ENCODE measurements at places on chromosomes 7 and 10.

DNA sequence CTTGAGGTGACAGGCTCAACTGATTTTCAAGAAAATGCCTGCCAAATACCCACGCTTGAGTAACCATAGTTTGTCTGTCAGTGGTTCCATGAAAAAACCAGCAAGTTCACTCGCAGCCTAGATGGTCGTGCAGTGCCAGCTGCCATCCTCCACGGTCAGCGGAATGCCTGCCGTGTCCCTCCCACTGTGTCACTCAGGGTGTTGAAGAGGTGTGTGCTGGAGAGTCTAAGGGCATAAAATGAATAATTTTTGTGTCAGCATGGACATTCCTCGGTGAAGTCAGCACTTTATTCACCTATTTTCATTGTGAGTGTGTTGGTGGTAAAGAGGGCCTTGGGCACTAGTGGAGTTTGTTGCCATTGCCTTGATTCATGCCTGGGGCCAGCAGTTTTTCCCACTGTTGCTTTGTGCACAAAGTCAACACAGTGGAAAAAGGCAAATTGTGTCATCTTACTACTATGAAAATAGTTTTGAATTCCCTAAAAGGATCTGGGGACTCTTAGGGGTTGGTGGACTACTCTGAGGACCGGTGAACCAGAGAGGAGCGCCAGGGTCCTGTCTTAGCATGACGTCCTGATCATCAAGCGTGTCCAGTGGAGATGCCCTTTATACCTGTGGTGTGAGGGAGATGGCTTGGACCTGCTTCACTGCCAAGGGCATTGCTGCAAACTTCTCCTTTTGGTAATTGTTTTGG lies 17.6 kb downstream of the MINDY4 start:
- no peak for DNase-seq

DNA sequence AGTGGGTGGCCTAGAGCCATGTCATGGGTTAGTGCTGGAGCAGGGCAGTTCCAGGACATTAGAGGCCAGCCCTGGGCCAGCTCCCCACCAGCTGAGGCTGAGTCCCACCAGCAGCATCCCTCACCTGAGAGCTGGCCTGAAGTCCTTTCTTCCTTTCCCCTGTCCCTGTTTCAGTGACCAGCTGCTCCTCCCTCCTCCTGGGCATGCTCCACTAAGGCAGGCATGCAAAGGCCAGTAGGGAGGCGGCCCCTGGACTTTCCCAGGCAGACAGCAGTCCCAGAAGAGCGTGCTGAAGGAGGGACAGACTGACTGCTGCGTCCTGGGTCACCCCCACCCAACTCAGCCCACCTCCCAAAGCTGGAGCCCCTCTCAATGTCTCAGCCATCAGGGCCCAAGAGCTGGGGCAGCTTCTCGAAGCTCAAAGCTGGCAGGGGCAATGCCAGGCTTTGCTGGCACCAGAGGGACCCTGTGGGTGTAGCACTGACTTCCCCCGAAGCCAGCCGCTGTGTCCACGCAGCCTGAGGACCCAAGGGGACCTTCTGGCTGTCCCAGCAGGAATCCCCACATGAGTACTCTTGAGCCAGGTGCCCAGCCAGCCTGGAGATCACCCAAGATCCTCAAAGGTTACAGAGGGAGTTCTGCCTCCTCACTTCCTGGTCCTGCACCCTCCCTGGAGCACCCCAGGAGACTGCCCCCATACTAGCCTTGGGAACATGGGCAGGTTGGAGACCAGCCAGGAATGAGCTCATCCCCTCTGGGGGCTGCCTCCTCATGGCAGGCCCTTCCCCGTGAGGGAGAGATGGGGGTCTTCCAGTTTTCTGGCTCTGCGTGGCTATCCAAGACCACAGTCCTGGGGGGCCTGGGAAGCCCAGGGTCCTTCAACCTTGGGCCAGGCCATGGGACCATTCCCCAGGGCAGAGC lies 35.2 kb upstream of the RET start:
- no peak for DNase-seq

- DNase-seq: no peak
Observed at GRCh38 chr7:11210374-11210773, 236.7 kb downstream of the PHF14 start.

DNA sequence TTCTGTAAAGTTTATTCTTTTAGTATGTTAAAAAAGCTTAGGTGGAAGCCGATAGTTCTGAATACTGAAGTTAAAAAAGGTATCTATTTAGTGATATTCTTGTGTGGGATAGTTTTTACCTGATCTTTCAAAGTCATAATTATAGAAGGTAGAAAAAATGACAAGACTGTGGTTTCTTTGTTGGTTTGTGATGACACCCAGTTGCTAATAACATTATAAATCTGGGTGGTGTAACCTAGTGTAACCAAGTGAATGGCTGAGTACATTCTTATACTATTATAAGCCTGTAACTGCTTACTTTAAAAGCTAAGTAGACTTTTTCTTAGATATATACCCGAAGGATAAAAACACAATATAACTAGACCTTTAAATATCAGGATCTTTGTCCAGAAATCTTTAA lies 2.3 kb downstream of the CDK13 start:
- no peak for DNase-seq

GRCh38 chr7:401495-401894 lies 111.5 kb downstream of the FOXL3 start:
- no peak for DNase-seq

- DNase-seq: no peak
Observed at GRCh38 chr7:40884241-40884640, 749.4 kb downstream of the SUGCT start.

DNA sequence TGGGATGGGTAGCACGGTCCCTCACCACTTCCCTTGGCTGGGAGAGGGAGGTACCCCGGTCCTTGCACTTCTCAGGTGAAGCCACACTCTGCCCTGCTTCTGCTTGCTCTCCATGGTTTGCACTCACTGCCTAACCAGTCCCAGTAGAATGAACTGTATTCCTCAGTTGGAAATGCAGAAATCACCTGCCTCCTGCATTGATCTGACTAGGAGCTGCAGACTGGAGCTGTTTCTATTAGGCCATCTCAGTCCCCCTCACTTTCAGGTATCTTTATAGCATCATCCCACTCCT lies 264.9 kb downstream of the ZWINT start:
- DNase-seq: no peak

DNA sequence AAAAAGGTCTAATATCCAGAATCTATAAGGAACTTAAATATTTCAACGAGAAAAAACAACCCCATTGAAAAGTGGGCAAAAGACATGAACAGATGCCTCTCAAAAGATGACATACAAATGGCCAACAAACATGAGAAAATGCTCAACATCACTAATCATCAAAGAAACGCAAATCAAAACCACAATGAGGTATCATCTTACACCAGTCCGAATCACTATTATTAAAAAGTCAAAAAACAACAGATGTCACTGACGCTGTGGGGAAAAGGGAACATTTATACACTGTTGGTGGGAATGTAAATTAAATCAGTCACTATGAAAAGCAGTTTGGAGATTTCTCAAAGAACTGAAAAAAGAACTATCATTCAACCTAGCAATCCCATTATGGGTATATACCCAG lies 6.0 kb downstream of the VWDE start:
- no peak for DNase-seq

- DNase-seq: no peak
Observed at GRCh38 chr7:46317256-46317655, 396.2 kb upstream of the IGFBP3 start.

DNA sequence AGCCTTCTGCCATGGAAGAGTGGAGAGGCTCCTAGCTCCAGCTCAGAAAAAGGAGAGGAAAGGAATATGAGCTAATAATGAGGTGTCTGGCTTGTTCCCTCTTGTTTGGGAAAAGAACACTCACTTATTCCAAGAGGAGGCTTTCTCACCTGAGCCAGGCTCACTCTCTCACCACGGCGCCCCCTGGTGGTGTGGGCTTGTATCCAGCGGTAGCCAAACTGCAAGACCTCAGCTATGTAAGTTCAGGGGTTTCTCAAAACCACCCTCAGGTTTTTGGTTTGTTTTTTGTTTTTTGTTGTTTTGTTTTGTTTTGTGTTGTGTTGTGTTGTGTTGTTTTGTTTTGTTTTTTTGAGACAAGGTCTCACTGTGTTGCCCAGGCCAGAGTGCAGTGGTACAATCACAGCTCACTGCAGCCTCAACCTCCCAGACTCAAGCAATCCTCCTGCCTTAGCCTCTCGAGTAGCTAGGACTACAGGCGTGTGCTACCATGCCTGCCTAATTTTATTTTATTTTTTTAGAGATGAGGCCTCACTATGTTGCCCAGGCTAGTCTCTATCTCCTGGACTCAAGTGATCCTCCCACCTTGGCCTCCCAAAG lies 124.0 kb downstream of the TMEM130 start:
- DNase-seq: peak; percentile 13

DNA sequence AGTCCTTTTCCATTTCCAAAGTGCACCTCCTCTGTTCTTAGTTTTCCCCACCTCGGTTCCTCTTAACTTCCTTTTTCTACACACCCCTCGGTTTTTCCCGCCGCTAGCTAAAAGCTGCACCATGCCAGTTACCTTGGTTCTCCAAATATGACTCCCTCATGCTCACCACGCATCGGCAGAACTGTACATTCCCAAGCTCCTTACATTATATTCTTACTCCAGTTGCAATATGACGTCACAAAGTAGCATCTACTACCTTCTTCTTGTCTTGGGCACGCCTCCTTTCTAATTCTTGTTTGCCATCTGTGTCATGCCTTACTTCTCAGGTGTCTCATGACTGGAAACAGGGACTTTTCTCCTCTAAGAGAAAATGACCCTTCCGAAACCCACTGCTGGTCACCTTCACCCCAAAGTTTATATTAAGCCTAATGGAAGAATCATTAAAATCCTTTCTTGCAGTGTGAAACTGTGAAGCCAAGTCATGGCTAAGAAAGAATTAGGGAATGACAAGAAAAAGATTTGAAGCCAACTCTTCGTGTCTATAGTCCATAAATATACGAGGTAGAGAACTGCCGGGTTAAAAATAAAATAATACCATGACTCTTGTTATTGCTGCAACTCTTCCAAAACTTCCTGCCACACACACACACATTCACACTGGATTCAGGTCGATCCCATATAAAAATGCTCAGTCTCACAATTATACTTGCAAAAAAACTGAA lies 1.7 kb downstream of the ESYT2 start:
- no peak for DNase-seq

GRCh38 chr10:99785646-99786045 lies 3.2 kb downstream of the ABCC2 start:
- DNase-seq: no peak

DNA sequence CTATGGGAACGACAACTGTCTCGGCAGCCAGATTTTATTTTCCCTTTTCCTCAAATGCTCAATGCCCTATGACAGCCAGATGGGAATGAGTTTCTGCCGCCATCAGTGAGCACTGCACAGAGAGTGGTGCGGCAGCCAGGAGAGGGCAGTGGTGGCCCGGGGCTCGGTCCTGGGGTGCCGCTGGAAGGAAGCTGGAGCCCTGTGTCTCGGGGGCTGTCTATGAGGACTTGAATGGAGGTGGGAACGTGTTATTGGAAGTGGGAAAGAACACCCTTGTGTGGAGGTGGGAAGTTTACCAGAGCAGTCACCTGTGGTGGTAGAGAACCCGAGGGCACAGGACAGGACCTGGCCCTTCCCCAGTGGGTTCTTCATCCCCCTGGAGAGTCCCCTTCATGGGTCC lies 35.8 kb downstream of the JAKMIP3 start:
- no peak for DNase-seq

Measured in NCI-H2029 treated with DMSO at 0.1 percent for 48 hours (cell line).